Left ventricle myocardium inferior (tissue), 1 donor: ENCODE measurements at places on chromosomes 2 and 18. TPM values are rescaled to one million over a fixed set of nuclear protein-coding genes. Genes with fewer than 3 reads are reported as not detected.

PARD6G gene
- 2.0 TPM for total RNA-seq

- H3K4me3 ChIP-seq: no peak overlapping the region
- peaks cover 7% of the 10 kb centered on the region for H3K36me3 ChIP-seq
- DNase-seq: no peak
- H3K4me1 ChIP-seq: peaks cover 31% of the 10 kb centered on the region
- no peaks in the 10 kb centered on the region for H3K27me3 ChIP-seq
These were observed 120.9 kb upstream of the CDC42EP3 start for GRCh38 chr2:37792366-37792765.

GRCh38 chr2:162435676-162436075 is 91.7 kb downstream of the GCA start:
- no peak overlapping the region for H3K27ac ChIP-seq
- no peaks in the 10 kb centered on the region for H3K27me3 ChIP-seq
- H3K4me3 ChIP-seq: no peak overlapping the region
- H3K36me3 ChIP-seq: no peaks in the 10 kb centered on the region
- no peak for DNase-seq

GALR1 gene
- total RNA-seq: 0.05 TPM

MYOM1 gene
- total RNA-seq: 667 TPM

GRCh38 chr18:29083545-29083944 is 906.6 kb upstream of the CDH2 start:
- no peak overlapping the region for H3K27ac ChIP-seq
- DNase-seq: no peak
- H3K4me1 ChIP-seq: no peaks in the 10 kb centered on the region
- H3K27me3 ChIP-seq: no peaks in the 10 kb centered on the region

DNA sequence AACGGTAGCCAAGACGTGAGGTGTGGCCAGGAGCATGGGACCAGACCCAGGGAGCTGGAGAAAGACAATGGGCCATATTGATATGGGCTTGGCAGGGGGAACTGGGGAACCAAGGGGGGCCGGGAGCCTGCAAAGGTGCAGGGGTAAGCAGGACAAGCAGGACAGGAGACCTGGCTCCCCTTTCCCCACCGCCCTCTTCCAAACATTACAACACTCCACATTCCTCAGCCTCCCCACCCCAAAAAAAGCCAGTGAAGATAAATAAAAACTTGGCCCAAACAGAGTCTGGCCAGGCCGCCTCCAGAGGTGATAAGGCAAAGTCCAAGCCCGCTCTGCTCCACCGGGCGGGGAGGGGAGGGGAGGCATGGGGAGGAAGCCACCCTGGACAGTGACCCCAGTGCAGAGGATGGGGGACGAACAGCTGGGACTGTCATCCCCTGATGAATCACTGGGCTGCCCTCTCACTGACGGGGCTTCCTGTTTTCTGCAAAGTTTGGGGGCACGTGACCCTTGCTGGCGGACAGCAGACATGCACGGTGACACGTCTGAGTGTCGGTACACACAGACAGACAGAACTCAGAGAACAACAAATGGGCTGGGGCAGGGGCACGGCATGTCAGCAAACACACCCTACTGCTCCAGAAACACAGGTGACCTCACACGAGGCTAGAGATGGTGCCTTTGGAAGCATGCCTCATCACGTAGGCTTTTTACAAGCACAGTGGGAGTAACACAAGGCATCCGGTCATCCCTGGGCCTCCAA is 100.2 kb downstream of the TNS1 start:
- H3K4me3 ChIP-seq: peak overlapping the region; percentile 54
- H3K4me1 ChIP-seq: peaks cover 100% of the 10 kb centered on the region
- H3K36me3 ChIP-seq: peaks cover 54% of the 10 kb centered on the region
- H3K27me3 ChIP-seq: no peaks in the 10 kb centered on the region
- peak overlapping the region; percentile 95 for H3K27ac ChIP-seq
- peak; percentile 88 for DNase-seq

ST6GAL2 gene
- 0.41 TPM for total RNA-seq

GRCh38 chr2:16330982-16331381 is 334.7 kb downstream of the CYRIA start:
- no peak overlapping the region for H3K4me3 ChIP-seq
- no peaks in the 10 kb centered on the region for H3K36me3 ChIP-seq
- peaks cover 3% of the 10 kb centered on the region for H3K4me1 ChIP-seq
- H3K27me3 ChIP-seq: peaks cover 12% of the 10 kb centered on the region
- DNase-seq: peak; percentile 73

GRCh38 chr2:53397085-53397484 is 370.5 kb upstream of the CHAC2 start:
- H3K4me1 ChIP-seq: no peaks in the 10 kb centered on the region
- no peak overlapping the region for H3K27ac ChIP-seq
- no peaks in the 10 kb centered on the region for H3K36me3 ChIP-seq
- no peaks in the 10 kb centered on the region for H3K27me3 ChIP-seq

DNA sequence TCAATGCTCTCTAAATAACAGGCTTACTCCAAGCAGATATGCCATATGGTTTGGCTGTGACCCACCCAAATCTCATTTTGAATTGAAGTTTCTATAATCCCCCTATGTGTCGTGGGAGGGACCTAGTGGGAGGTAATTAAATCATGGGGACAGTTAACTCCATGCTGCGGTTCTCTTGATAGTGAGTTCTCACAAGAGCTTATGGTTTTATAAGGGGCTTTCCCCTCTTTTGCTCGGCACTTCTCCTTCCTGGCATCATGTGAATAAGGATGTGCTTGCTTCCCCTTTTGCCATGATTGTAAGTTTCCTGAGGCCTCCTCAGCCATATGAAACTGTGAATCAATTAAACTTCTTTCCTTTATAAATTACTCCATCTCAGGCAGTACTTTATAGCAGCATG is 302.7 kb upstream of the ZC3H15 start:
- no peaks in the 10 kb centered on the region for H3K27me3 ChIP-seq
- H3K4me3 ChIP-seq: no peak overlapping the region
- no peaks in the 10 kb centered on the region for H3K36me3 ChIP-seq
- no peaks in the 10 kb centered on the region for H3K4me1 ChIP-seq
- H3K27ac ChIP-seq: no peak overlapping the region

DNA sequence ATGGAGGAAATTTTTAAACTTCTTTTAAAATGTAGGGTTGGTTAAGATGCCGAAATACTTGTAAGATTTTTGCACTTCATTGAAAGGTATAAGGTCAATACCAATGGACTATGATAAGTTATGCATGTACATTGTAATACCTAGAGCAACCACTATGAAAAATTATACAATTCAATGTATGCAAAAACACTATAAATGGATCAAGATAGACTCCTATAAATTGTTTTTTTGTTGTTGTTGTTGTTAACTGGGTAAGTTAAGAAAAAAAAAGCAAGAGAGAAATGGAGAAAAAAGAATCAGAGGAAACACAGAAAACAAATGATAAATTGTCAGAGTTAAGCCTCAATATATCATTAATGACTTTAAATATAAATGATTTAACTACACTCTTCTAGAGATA is 421.2 kb downstream of the TMEM182 start:
- no peak overlapping the region for H3K4me3 ChIP-seq
- H3K36me3 ChIP-seq: no peaks in the 10 kb centered on the region
- H3K27ac ChIP-seq: no peak overlapping the region
- H3K4me1 ChIP-seq: no peaks in the 10 kb centered on the region
- no peak for DNase-seq
